Activated CD4-positive, alpha-beta memory T cell treated with anti-CD3 and anti-CD28 coated beads, Interleukin-2, amount 10 ng/mL, durations not matched to agents 7 days and 5 days (primary cell): ENCODE measurements at places on chromosomes 2 and 18. TPM values are rescaled to one million over a fixed set of nuclear protein-coding genes. Genes with fewer than 3 reads are reported as not detected.
A peak's percentile ranks its signal among the peaks of the same experiment; 100 is the strongest.

- H3K36me3 ChIP-seq, result peaks cover 13% of the 10 kb centered on the region
- no peak overlapping the region for H3K27ac ChIP-seq
- H3K4me3 ChIP-seq, result no peak overlapping the region
- peaks cover 4% of the 10 kb centered on the region for H3K27me3 ChIP-seq
- DNase-seq, result no peak
These were observed 1.7 kb upstream of the RTTN start for GRCh38 chr18:70207181-70207580.

DNA sequence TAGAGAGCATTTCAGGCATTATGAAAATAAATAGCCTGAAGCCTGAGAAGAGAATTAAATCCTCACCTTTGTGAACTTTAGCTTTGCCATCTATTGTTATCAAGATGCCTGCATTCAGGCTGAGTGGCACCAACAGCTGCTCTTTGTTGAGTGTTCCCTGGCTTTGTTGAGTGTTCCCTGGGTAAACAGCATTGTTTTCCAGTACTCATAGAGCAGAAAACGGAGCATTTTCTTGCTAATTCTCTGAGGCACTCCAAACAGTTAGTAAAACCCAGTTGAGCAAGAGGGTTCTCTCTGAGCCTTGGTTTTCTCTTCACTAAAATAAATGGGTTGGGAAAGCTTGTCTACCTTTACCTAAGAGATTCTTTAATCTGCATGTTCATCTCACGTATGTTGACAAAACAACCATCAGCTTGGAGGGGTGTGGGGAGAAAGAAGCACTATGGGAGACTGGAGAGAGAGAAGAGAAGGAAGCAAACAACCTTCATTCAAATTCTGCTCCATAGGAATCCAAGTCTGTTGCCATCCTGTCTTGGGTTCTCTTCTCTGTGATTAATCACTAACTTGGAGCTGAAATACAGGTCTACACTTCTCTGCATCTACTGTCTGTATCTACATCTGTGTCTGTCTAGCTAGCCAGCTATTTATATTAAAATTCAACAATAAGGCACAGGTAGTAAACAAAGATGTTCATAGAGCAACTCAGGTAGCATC lies 567.0 kb upstream of the SOX11 start:
- no peak overlapping the region for H3K27ac ChIP-seq
- no peak for DNase-seq
- H3K4me1 ChIP-seq, result no peaks in the 10 kb centered on the region
- no peak overlapping the region for H3K4me3 ChIP-seq
- H3K36me3 ChIP-seq, result no peaks in the 10 kb centered on the region
- H3K27me3 ChIP-seq, result no peaks in the 10 kb centered on the region

- no peaks in the 10 kb centered on the region for H3K4me1 ChIP-seq
- H3K36me3 ChIP-seq, result no peaks in the 10 kb centered on the region
- H3K27ac ChIP-seq, result no peak overlapping the region
- H3K4me3 ChIP-seq, result no peak overlapping the region
- no peak for DNase-seq
- H3K27me3 ChIP-seq, result peaks cover 6% of the 10 kb centered on the region
These were observed 68.3 kb downstream of the TMEFF2 start for GRCh38 chr2:192126426-192126825.

DNA sequence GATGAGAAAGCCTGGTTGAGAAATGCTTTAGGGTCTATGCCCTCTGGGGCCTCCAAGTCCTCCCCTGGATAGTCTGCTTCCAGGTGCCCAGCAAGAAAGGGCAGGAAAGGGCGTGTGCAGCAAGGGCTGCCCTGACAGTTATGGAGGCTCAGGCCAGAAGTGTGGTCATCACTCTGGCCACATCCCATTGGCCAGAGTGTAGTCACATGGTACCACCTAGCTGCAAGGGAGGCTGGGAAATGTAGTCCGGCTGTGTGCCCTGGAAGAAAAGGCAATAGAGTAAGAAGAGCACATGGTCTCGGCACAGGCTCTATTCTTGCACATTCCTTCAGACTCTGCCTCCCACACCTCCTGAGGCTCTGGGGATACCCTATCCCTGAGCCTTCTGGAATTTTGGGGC lies 35.7 kb downstream of the ODC1 start:
- peaks cover 27% of the 10 kb centered on the region for H3K4me1 ChIP-seq
- H3K27me3 ChIP-seq, result no peaks in the 10 kb centered on the region
- H3K4me3 ChIP-seq, result no peak overlapping the region
- no peak overlapping the region for H3K27ac ChIP-seq
- peak; percentile 66 for DNase-seq

- H3K4me1 ChIP-seq, result no peaks in the 10 kb centered on the region
- H3K27ac ChIP-seq, result no peak overlapping the region
- H3K27me3 ChIP-seq, result peaks cover 8% of the 10 kb centered on the region
- no peak for DNase-seq
- H3K4me3 ChIP-seq, result no peak overlapping the region
These were observed 21.2 kb downstream of the TGFA start for GRCh38 chr2:70532244-70532935.

DNA sequence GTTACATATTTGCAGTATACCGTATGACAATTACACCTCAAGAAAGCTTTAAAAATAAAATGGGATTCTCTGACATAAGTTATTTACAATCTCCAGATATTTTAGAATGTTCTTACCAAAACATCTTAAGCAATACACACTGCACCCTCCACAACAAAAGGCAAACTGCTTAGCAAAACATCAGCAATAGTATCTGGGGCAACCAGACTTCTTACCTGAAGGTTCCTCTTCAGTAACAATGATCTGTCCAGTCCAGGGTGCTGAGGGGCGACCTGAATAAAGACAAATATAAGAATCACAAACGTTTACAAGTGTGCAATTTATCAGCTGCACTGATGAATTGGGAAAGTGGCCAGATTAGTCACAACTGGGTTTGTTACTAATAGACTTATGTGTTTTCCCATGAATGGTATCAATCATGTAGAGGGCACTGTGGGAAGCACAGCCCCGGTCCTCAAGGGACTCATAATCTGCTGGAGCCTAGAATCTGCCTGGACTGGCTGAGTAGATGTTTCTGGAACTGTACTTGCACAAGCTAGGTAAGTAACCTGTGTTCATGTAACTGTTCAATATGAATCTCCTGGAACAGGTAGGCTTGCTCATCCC lies 70.7 kb downstream of the MYOM1 start:
- H3K27ac ChIP-seq, result no peak overlapping the region
- no peaks in the 10 kb centered on the region for H3K4me1 ChIP-seq
- no peaks in the 10 kb centered on the region for H3K36me3 ChIP-seq
- no peak for DNase-seq

GRCh38 chr2:165408186-165408585 lies 61.3 kb upstream of the CSRNP3 start:
- no peaks in the 10 kb centered on the region for H3K36me3 ChIP-seq
- H3K4me1 ChIP-seq, result no peaks in the 10 kb centered on the region
- peaks cover 7% of the 10 kb centered on the region for H3K27me3 ChIP-seq

DNA sequence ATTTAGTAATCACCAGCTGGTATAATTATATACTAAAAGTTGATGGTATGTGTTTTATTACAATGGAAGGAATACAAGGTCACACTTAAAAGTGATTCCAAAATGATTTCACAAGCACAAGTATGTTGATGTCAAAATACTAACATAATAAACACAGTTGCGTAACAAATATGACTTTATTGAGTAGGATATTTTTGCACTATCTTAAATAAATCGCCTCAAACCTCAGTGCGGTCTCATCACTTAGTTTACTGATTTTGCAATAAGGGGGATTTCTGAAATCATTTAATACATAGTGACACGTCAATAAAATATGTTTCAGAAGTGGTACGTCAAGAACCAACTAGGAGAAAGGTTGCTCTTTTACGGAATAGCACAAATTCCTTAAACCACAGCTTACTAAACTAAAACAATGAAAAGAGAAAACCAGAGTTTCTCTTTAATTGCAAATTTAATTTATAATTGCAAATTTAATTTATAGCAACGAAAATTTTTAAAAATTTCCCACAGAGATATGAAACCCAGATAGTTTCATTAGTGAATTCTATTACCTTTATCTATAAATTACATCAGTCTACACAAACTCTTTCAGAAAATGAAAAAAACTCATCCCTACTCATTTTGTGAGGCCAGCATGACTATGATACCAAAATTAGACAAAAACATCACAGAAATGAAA lies 304.0 kb upstream of the REG3G start:
- H3K27ac ChIP-seq, result no peak overlapping the region
- H3K36me3 ChIP-seq, result no peaks in the 10 kb centered on the region
- H3K27me3 ChIP-seq, result no peaks in the 10 kb centered on the region
- H3K4me3 ChIP-seq, result no peak overlapping the region

- H3K27ac ChIP-seq, result no peak overlapping the region
- H3K27me3 ChIP-seq, result peaks cover 4% of the 10 kb centered on the region
- no peak overlapping the region for H3K4me3 ChIP-seq
These were observed 123.9 kb downstream of the ZFP36L2 start for GRCh38 chr2:43102366-43103092.

DNA sequence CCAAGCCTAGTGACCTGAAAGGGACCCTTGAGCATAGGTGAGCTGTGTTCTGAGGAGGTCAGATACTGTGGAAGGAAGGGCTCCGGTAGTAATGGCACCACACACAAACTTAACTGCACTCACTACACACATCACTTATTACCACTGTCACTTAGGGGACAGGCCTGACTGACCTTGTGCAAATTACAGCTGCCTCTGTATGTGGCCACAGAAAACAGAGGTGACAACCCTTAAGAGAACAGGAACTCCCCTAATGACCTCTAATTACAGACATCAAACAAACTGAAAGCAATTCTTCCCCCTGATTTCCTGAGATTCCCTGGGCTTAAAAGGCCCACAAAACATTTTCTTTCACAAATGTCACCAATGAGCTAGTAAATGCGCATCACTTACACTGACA lies 360.6 kb downstream of the RND3 start:
- no peaks in the 10 kb centered on the region for H3K36me3 ChIP-seq

- H3K36me3 ChIP-seq, result no peaks in the 10 kb centered on the region
- H3K27ac ChIP-seq, result no peak overlapping the region
- no peaks in the 10 kb centered on the region for H3K4me1 ChIP-seq
These were observed 3.4 kb upstream of the PAX8 start for GRCh38 chr2:113281910-113282746.

DNA sequence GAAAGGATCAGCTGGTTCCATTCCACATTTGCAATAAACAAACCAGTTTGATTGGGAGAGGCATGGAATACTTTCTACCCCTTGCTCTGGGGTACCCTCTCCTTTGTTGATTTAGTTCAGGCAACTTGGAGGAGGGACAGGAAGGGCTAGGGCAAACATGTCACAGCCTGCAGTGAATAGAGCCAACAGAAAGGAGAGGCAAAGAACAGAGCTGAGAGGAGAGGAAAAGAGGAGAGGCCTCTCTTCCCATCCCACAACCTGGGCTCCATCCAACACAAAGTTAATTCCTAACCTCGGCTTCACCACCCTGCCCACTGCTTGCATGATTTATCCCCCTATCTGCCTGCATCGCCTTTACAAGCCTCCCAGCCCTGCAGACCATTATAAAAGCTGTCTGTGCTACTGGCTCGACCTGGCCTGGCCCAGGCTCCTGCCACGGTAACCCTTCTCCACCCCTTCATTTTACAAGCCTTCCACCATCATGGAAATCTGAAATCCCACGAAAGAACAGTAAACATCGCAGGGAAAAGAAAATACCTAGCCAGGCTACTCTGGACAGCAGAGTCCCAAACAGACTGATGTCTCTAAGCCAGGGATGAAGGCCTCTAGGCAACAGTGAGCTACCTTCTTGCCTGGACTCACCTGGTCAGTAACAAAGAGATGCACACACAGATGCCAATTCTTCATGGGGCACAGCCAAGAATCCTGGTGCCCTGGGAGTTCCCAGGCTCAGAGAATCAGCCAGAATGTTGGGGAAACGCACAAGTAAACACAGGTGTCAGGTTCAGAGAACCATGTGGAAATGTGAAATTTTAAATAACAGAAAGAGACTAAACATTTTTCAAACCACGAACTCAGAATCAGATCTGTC lies 43.6 kb downstream of the NHEJ1 start:
- H3K36me3 ChIP-seq, result no peaks in the 10 kb centered on the region
- H3K27me3 ChIP-seq, result no peaks in the 10 kb centered on the region
- H3K4me3 ChIP-seq, result no peak overlapping the region

DNA sequence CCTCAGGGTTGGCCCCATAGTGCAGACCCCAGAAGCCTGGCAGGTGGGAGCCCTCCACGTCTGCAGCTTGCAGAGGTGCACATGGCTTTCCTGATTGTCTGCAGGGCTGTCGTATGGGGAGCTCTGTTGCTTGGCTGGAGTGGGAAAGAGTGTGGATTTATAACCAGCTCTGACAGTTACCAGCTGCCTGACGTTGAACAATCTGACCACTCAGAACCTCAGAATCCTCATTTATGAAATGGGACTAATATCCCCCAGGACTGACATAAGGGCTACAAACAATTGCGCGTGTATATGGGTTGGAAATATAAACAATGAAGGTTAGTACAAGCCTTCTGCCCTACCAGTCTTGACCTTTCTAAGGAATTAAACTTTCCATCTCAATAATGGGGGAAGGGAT lies 13.9 kb upstream of the PXDN start:
- no peaks in the 10 kb centered on the region for H3K4me1 ChIP-seq
- H3K4me3 ChIP-seq, result no peak overlapping the region
- H3K27ac ChIP-seq, result no peak overlapping the region
- H3K36me3 ChIP-seq, result no peaks in the 10 kb centered on the region
- no peak for DNase-seq

DNA sequence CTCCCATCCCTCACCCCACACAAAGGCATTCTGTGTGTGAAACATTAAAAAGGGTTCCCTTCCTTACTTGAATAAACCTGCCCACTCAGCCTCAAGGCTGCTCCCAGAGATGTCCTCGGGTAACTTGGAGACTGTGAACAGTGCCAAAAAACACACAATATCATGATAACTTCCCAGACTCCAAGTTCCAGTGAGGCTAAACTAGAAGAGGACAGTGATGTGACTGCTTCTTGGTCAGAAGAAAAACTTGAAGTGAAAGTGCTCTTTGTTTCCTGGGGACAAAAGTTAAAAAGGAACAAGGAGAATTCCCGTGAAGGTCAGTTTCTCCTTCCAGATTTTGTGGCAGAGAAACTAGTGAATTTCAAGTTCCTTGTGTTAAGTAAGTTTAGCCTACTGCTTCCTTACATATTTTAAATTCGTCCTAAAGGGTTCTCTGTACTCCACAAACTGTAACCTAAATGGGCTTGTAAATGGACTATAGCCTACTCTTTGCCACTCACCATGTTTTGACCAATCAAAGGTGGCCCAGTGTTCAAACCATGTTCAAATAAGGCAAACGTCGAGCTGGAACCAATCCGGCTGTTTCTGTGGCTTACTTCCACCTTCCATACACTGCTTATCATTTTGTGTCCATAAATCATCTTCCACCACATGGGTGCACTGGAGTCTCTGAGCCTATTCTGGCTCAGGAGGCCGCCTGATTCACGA lies 20.4 kb downstream of the TPRKB start:
- no peak overlapping the region for H3K4me3 ChIP-seq
- H3K27ac ChIP-seq, result no peak overlapping the region
- no peak for DNase-seq
- no peaks in the 10 kb centered on the region for H3K4me1 ChIP-seq

GRCh38 chr2:135663148-135663700 lies 78.4 kb upstream of the UBXN4 start:
- no peak overlapping the region for H3K4me3 ChIP-seq
- no peak for DNase-seq
- no peaks in the 10 kb centered on the region for H3K27me3 ChIP-seq

The GREB1 gene
- total RNA-seq, result 0.13 TPM

The PROC gene
- not detected for total RNA-seq

The CPS1 gene
- 0.15 TPM for total RNA-seq

The SLC30A3 gene
- 0.45 TPM for total RNA-seq

The DNAJC5G gene
- total RNA-seq, result not detected

The ANKRD23 gene
- 15.5 TPM for total RNA-seq

The SLC19A3 gene
- total RNA-seq, result not detected

The GNAL gene
- 0.25 TPM for total RNA-seq

The COL6A3 gene
- 0.90 TPM for total RNA-seq

The CPSF3 gene
- 51.7 TPM for total RNA-seq

The ELP2 gene
- total RNA-seq, result 60.1 TPM

The PSD4 gene
- total RNA-seq, result 272 TPM

The GPR39 gene
- not detected for total RNA-seq

The LINC00305 gene
- not detected for total RNA-seq

The RNMT gene
- total RNA-seq, result 43.7 TPM

The IMPACT gene
- total RNA-seq, result 8.2 TPM
